ENCODE measurements at places on chromosomes 4 and X. TPM values are rescaled to one million over a fixed set of nuclear protein-coding genes. Genes with fewer than 3 reads are reported as not detected.

Gene HOPX
- 13.9 TPM for polyA plus RNA-seq

Gene ACSL1
- polyA plus RNA-seq, result 51.9 TPM

- no peak for DNase-seq
Observed at GRCh38 chrX:121011254-121011653, 25.7 kb upstream of the CT47A1 start.

DNA sequence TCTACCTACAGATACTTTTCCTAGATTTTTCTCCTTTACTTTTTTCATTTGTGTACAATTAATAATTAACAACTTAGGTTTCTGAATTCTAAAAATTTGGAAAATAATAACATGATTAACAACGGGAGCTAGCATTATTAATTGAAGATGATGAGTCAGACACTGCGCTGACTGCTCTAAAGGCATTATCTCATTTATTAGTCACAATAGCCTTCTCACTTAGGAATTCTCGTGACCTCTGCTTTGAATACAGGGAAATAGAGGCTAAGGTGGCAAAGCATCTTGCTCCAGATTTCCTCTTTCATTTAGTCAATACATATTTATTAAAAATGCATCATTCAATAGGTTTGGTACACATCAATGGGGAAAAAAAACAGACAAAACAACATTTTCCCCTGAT lies 441.3 kb downstream of the PCDH18 start:
- DNase-seq, result no peak

- no peak for DNase-seq
Observed at GRCh38 chr4:26877961-26878360, 17.3 kb downstream of the STIM2 start.

DNA sequence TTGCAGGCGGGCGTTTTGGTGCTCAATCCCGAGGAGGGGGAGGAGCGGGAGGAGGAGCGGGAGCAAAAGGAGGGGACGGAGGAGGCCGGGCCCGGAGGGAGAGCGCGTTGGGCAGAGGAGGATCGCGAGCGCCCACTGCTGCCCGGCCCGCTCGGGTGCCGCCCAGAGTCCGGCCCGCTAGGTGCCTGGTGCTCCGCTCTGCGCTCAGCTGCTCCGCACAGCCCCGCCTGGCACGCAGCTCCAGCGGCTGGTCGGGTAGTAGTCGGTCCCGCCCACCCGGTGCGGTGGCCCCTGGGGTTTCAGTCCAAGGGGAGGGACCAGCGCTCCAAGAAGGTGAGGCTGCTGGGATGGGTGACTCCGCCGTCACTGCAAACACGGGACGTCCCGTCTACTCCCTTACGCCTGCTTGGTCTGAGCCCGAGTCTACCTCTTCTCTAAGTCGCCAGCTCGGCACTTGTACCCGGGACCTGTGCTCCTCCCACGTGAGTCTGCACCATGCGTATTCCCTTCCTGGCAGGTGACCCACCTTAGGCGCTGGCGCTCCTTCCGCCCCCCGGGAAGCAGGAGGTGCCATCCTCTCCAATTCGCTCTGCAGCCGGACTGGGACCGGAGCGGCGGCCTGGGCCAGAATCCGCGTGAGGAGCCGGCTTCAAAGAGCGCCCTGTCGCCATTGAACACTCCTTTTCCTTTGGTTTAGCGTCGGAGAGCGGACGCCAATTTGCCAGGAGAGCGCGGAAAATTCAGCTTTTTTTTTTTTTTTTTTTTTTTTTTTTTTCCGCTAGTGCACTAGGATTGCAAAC lies 405 bp upstream of the HS3ST1 start:
- peak; percentile 60 for DNase-seq

Gene GYPE
- polyA plus RNA-seq, result 3.0 TPM

- no peak for DNase-seq
Observed at GRCh38 chr4:128844931-128845330, 35.4 kb downstream of the JADE1 start.

GRCh38 chr4:172851534-172851933 lies 317.1 kb upstream of the GALNT7 start:
- DNase-seq, result no peak

- no peak for DNase-seq
Observed at GRCh38 chr4:17761062-17761461, 20.4 kb downstream of the FAM184B start.

- no peak for DNase-seq
Observed at GRCh38 chr4:158817562-158818296, 48.9 kb downstream of the FNIP2 start.

Gene TCEAL7
- polyA plus RNA-seq, result 30.8 TPM

GRCh38 chr4:146490106-146490505 lies 31.6 kb downstream of the SLC10A7 start:
- DNase-seq, result no peak

Gene PRKG2
- 2.5 TPM for polyA plus RNA-seq

Gene SCLT1
- polyA plus RNA-seq, result 15.8 TPM

Gene MBNL3
- 31.5 TPM for polyA plus RNA-seq

- DNase-seq, result no peak
Observed at GRCh38 chrX:136752796-136753195, 27.9 kb downstream of the ARHGEF6 start.

Gene FAAH2
- 10.2 TPM for polyA plus RNA-seq

Gene FGFBP2
- 0.30 TPM for polyA plus RNA-seq

Gene HSFX1
- polyA plus RNA-seq, result 1.9 TPM

GRCh38 chr4:26307037-26307800 lies 13.6 kb upstream of the RBPJ start:
- no peak for DNase-seq

Gene POU4F2
- not detected for polyA plus RNA-seq

DNA sequence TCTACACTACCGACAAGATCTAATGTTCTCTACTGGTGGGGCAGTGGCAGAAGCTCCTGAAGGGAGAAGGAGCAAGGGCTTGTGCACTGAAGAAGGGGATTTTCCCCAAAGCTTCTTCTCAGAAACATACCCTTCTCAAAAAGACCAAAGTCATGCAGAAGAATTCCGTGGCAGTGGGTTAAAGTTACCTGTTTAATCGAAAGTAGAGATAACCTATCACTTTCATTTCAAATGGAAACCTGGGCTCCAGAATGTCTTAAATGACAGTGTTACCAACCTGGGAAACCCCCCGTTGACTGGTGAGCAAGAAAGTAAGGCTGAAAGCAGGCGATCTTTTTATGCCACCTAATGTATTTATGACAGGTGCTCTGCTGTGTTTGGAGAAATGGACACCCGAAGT lies 92.5 kb upstream of the TEX13D start:
- DNase-seq, result no peak

DNA sequence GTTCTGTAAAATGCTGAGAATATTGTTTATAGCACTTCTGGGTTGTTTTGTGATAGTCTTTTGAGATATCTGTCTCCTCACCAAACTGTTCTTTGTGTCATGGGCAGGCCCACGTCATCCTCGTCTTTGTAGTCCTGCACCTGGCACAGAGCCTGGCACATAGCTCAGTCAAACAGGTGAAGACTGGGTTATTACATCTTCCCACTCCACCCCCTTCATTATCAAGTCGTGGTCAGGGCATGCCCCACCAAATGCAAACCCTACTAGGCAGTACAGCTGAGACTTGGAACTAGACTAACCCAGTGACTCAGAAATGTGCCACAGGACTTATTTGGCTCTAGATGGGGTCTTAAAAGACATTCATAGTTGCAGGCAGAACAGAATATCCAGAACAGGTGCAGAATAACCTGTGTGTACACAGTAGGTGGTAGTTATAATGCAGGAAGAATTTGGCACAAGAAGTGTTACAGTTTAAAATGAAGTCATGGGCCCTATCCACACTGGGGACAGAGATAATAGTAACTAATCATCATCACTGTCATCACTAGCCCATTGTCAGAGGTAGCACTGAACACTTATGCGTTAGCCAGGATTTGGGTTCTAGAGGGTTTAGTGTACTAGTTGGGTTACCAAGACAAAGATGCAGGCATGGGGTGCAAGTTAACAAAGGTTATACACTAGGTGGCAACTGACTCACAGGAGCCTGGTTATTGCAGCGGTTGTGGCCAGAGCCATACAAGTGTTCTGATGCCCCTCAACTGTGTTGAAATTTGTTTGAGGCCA lies 74.9 kb downstream of the TBL1X start:
- no peak for DNase-seq

GRCh38 chrX:119343856-119344255 lies 55.3 kb upstream of the SLC25A43 start:
- no peak for DNase-seq

Data from renal cortex interstitium (tissue), 15 donors.